GM19239 (cell line): ENCODE measurements at places on chromosomes 3 and 15.

DNA sequence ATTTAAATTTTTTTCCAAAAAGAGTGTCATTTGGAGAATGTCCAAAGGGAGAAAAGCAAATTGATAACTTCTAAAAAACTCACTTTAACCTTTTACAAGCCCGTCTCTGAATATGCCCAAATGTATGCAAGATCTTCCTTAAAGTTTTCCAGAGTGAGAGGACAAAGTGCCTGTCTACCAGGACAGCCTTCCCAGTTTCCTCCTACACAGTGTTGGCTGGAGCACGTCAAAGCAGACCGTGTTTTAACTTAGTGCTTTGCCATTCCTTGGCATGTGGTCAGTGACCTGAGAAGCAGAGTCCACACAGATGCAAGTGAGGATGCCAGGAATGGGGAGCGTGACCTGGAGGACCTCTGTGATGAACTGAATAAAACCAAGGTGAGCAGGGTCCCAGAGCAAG lies 245.7 kb downstream of the FAM43A start:
- no peak for DNase-seq

DNA sequence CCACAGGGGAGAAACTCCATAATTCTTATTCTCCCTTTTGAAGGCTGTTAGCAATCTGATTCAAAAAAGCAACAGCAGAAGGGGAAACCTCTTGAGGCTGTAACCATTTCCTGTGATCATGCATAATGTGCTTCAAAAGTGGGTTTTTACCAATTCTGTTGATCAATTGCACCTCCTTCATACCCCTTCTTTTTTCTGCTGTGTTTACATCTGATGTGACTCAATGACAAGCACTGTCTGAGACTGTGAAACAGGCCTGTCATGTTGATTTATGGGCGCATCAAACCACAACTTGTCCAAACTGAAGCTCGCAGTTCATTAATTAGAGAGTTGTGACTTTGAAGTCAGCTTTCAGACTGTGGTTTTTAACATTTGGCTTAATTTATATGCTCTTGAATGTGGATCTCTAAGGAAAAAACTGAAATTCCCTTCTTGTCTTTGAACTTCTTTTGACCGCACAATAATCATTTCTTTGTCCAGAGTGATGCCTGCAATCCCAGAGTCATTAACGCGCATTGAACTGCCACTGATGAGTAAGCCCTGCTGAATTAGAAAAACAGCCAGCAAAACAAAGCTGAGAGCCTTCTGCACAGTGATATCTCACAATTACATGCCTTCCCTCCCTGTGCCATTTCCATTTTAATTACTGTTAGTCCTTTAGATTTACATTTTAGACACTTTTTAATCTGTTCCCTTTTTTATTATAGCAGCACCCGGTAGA lies 532.8 kb downstream of the FOXP1 start:
- DNase-seq, result no peak

GRCh38 chr15:74878273-74878672 lies 5.1 kb upstream of the SCAMP2 start:
- DNase-seq, result no peak

DNA sequence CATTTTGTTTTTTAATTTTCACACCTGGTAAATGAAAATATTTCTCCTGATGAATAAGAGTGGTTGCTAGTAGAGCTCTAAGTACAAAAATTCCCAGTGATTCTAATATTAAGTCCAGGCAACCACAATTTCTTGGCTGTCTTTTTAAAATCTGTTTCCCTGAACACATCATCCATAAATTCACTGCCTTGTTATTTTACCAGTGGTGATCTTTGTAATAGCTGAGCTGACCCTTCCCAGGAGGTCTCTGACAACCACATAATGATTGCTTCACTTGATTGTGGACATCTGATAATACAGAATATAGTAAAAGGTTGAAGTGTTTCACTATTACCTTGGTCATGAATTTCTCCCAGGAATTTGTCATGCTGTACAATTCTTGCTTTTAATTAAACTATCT lies 13.9 kb upstream of the TOP2B start:
- no peak for DNase-seq

GRCh38 chr15:98838387-98839259 lies 169.0 kb downstream of the PGPEP1L start:
- DNase-seq, result no peak
